Right ventricle myocardium superior (tissue), 1 donor: ENCODE measurements at places on chromosomes 16 and 17. TPM values are rescaled to one million over a fixed set of nuclear protein-coding genes. Genes with fewer than 3 reads are reported as not detected.

- DNase-seq, result no peak
Observed at GRCh38 chr17:6853764-6854442, 22.4 kb upstream of the TEKT1 start.

Gene ALDH3A1
- 0.27 TPM for total RNA-seq

DNA sequence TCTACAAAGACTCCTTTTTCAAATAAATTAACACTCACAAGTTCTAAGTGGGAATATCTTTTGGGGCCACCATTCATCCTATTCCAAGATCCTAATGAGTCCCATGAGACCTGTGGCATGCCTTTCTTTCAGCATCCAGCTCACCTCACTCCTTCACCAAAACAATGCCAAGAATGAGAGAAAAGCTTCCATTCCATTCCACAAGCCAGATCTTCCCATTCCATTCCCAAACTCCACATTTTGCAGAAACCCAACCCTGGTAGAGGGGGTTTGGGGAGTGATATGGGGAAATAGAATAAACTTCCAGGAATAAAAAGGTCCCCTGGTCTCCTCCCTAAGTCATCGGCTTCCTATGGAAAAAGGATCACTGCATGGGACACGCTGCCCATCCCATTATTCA, 392.2 kb downstream of the NPIPA8 start:
- no peak for DNase-seq

Gene KLHDC4
- total RNA-seq, result 8.7 TPM

DNA sequence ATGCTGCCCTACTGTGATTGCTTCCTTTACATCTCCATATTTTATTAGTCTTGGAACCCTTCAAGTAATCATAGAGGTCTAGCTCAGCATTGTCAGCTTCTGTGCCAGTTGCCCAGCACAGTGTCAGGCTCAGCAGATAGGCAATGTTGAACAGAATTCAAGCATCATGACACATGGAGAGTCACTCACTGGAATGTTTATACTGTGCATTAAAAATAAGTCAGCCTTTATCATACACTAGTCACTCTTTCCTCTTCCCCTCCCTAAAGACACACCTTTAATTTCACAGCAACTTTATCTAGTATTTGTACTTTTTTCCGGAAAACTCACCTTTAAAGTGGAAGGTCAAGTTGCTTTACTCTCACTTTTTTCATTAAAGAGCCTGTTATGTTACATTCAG, 253.8 kb upstream of the CDH11 start:
- DNase-seq, result no peak
